IPS DF 19.7 (cell line): ENCODE measurements at places on chromosomes 13 and 19.

DNA sequence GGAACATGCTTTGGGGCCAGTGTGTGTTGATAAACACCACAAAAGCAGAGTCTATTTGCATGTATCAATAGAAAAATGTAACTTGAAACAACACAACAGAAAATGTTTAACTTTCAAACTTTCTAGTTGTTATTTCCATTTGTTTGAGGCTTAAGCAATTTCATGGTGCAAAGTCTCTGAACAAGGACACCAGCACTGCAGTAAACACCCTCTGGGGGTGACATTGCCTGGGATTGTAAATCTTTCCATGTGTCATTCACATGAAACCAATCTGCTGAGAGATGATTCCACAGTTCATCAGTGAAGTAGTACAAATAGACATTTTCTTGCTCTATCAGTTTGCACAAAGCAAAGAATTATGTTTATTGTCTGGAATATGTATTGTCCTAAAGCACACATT is 124.5 kb downstream of the ITGBL1 start:
- DNase-seq = no peak

DNA sequence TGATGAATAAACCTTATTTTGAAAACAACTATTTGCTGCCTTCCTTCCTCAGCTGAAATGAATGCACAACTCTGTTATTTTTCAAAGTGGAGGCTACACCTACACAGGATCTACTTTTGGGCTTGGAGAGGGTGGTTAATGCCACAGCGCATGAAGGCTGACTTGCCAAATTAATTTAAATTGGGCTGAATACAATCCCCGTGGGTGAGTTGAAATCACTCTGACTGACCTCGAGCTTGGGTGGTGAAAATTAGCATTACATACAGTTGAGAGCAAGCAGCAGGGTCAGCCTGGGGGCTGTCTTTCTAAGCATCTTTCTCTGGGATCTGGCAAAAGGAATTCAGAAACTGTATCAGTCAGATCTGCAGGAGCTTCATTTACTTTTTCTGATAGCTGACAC is 38.5 kb downstream of the TPT1 start:
- no peak for DNase-seq

DNA sequence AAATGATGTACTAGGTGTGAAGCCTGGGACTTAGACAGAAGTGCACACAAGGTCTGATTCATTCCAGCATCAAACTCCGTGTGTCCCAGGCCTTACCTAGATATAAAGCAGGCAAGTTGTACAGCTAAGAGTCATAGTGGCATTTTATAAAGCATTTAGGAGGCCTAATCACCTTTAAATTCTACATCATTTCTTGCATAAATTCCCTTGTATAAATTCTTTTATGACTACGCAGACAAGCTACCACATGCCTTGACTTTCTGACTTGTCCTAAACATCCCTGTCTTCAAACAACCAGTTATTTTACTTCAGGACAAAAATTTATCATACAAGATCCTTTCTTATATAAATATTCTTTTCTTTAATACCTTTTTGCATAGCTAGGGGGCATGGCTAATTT is 22.5 kb downstream of the TMEM255B start:
- no peak for DNase-seq

- no peak for DNase-seq
These were observed 55.8 kb upstream of the KLF2 start for GRCh38 chr19:16268676-16269319.

- DNase-seq = no peak
These were observed 1.6 kb downstream of the SBK2 start for GRCh38 chr19:55535173-55535964.

DNA sequence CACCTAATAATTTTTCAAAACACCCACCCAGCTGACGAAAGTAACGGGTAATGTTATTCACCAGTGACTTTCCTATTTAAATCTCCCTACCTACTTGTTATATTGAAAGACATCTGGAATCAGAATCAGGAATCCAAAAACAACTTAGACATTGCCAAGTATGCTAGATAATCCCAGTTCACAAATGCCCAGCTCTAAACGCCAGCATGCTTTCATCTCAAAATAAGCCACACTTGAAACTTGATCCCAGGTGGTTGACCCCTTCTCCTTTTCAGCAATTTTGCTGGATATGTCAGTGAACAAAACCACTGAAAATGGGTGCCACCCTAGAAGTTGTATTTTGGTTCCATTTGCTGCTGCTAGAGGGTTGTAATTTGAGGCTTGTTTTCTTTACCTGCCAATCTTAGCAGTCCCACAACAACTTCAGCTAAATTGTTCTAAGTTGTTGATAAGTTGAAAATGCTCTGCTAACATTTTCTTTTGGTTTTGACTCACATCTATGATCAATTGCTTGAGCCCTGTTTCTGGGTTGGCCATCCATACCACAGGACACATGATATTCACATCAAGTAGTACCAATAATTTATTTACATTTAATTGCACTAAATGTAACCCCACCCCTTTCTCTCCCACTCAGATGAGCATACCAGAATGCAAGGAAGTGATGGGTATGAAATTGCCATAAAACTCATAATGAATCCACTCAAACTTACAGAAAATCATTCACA is 66.4 kb downstream of the DCT start:
- no peak for DNase-seq

GRCh38 chr19:55066107-55066709 is 3.3 kb upstream of the RDH13 start:
- no peak for DNase-seq

GRCh38 chr19:49496574-49497008 is 357 bp downstream of the RPS11 start:
- DNase-seq = no peak

GRCh38 chr13:40613192-40613818 is 53.1 kb downstream of the FOXO1 start:
- DNase-seq = no peak

- DNase-seq = no peak
These were observed 83.5 kb downstream of the SACS start for GRCh38 chr13:23350009-23350408.

DNA sequence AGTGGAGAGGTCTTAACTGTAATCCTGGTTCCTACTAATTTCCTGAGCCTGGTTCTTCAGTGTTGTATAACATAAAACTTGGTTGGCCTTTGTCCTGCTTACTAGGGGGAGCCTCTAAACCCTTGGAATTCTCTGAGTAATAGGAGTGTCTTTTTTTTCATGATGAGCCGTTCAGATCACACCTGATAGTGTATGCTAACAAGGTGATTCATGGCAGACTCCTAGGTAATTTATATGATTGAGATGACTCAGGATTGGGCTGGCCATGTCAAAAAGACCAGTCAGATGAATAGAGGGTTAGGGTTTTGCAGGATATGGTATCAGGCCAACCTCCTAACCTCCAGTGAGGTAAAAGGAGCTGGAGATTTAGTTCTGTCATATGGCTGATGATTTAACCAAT is 135.8 kb upstream of the KLF12 start:
- no peak for DNase-seq

- DNase-seq = no peak
These were observed 209.2 kb downstream of the RBM26 start for GRCh38 chr13:79196843-79197242.

- DNase-seq = no peak
These were observed 2.8 kb downstream of the SOHLH2 start for GRCh38 chr13:36211567-36211966.

DNA sequence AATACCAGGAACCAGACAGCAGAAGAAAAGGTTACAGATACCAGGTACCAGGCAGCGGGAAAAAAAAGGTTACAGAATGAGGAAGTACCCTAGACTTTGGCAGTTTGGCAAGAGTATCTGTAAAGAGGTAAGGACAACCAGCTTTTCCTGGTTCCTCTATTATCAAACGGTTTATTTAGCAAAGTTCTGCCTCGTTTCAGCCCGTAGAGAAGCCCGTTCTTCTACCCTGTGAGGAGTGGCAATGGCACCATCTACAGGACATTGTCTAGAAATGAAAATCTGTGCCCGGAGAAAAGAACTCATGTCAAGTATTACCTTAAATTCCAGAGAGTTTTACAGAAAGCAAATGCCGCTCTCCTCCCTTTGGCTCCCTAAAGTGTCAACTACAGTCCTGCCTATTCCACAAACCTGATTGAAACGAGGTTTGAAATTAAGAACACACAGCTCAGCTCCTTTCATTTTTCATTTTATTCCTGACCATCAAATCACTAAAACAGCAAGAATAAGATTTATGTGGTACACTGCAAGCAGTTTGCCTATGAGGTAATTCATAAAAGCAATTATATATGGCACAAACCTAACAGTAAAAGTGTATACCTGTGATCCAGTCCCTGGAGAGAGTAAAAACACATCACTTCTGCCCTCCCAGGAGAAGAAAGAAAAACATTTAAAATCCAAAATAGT is 226.3 kb downstream of the SLC7A1 start:
- DNase-seq = no peak

GRCh38 chr19:29541473-29542253 is 15.9 kb downstream of the VSTM2B start:
- DNase-seq = no peak

DNA sequence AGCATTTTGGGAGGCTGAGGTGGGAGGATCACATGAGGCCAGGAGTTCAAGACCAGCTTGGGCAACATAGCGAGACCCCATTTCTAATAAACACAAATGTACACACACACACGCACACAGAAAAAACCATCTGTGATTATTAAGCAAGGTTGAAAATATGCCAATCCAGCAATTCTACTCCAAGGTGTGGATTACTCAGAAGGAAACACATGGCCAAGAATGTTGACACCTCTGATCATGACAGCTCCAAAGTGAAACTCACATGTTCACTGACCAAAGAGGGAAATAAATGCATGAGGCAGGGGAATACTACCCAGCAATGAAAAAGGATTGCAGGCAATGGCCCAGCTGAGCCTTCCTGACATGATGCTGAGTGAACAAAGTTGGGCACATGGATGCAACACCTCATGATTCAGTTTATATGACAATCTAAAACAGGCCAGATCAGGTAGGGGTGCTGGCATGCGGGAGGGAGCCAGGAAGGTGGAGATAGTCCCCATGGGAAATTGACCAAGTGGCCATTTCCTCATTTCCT is 4.4 kb downstream of the DOCK6 start:
- no peak for DNase-seq

DNA sequence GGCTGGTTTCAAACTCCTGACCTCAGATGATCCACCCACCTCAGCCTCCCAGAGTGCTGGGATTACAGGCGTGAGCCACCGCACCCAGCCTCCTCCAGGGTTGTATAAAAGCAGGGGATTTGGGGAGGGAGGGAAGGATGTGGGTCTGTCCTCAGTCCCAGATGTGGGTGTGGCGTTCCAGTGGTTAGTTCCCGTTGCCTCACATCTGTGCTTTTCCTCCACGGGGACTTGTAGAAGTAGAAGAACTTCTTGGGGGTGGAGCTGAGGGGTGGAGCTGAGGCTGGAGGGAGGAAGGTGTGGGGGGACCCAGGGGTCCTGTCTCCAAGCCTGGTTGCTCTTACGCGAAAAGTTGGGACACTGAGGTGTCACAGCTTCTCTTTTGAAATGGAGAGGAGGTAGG is 514 bp upstream of the MCEMP1 start:
- DNase-seq = no peak

- DNase-seq = no peak
These were observed 310.8 kb upstream of the KLF12 start for GRCh38 chr13:74444864-74445479.

- DNase-seq = no peak
These were observed 58.3 kb upstream of the SLC15A1 start for GRCh38 chr13:98810746-98811145.

DNA sequence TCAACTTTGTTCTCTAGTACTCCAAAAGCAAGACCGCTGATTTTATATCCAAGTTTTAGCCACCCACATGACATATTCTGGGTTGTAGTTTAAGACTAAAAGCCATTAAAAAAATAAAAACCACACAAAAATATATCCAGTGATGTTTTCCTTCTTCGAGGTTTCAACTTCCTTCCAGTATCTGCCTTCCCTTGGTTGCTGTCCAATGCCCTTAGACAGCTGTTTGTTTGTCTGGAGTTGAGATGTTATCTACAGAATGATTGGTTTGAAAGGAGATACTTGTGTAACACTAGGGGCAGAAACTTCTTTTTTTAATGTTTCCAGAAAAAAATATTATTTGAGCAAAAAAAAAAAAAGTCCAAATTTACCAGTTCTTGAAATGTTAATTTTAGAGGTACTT is 591.5 kb upstream of the PCDH9 start:
- DNase-seq = no peak

GRCh38 chr13:113304121-113304520 is 7.1 kb downstream of the LAMP1 start:
- no peak for DNase-seq

DNA sequence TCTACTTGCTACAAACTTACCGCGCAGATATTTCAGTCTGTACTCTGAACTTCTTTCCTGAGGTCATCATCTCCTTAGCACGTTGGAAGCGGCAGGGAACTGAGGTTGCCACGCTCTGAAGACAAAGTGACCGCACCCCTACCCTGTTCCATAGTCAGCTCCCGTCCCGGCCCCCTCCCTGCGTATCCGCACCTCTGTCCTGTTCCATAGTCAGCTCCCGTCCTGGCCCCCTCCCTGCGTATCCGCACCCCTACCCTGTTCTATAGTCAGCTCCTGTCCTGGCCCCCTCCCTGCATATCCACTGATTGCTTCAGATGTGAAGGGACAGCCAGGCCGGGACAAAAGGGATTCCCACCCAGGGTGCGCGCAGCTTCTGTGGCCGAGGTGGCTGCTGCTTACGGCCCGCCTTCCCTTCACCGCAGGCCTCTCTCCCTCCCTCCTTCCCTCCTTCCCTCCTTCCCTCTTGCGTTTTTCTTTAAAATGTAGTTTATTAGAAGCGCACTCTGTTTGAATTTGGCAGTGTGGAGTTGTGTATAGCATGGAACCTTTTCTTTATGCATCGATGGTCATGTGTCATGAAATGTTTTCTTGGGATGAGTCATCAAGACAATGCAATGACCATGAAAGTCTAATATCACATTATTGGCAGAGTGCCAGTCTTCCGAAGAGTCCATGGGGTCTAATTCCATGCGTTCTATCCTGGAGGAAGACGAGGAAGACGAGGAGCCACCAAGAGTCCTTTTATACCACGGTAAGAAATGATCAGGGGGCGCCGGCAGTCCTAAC is 21.9 kb upstream of the NDUFS7 start:
- DNase-seq = no peak

- no peak for DNase-seq
These were observed 77.8 kb downstream of the TEX26 start for GRCh38 chr13:31010296-31010695.

GRCh38 chr13:44101347-44102083 is 221.8 kb downstream of the LACC1 start:
- DNase-seq = no peak

DNA sequence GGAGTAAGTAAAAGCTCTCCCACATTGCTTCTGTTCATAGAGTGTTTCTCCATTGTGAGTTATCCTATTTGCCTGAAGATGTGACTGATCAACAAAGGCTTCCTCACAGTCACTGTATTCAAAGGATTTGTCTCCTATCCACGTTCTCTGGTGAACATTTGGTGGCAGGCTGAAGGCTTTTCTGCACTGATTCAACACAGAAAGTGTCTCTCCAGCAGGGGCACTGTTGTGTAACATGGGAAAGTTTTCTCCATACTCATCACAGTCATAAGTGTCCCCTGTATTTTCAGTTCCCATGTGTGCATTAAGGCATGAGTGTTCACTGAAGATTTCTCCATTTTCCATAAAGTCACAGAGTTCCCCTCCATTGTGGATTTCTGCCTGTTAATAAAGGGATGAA is 17.6 kb downstream of the ZNF121 start:
- DNase-seq = no peak
